ENCODE measurements at places on chromosomes 7 and 10. TPM values are rescaled to one million over a fixed set of nuclear protein-coding genes. Genes with fewer than 3 reads are reported as not detected.

DNA sequence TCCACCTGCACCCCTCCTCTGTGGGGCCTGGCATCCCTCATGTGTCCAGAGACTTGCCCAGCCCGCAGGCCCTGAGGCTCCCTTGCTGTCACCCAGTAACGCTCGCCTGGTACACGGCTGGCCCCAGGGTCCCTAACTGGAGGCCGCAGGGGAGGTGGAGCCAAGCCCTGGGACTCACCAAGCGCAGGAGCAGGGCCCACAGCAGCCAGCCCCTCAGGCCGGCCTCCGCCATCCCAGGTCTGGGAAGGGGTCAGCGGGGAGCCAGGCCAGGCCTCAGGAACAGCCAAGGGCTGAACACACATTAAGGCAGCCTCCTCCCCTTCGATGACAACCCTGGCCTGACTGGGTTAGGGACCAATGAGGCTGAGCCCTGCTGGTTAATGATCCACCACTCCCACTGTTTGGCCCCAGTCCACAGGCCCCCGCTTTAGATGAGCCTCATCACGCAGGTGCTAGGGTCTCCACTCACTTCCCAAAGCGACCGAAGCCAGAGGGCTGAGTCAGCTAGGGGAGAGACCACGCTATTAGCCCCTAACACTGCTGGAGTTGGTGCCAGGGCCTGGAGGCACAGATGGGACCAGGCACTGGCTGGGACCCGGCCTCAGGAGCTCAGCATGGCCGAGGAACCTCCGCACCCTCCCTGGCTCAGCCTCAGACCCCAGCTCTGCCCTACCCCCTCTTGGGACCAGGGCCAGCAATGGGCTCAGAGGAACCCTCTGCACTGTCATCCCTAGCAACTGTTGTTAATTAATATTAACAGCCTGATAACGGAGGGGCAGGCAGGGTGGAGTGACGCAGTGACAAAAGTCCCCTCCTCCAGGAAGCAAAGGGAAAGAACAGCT, at the start of gene NPC1L1:
Gene NPC1L1, minus strand, starts transcription at position 303 of the 842 bp plus-strand sequence. Its CDS starts 71 bp downstream, at position 232.
- DNase-seq = no peak

- peak; percentile 67 for DNase-seq
Observed at GRCh38 chr10:79904671-79905321, 44.1 kb downstream of the SFTPD start.

DNA sequence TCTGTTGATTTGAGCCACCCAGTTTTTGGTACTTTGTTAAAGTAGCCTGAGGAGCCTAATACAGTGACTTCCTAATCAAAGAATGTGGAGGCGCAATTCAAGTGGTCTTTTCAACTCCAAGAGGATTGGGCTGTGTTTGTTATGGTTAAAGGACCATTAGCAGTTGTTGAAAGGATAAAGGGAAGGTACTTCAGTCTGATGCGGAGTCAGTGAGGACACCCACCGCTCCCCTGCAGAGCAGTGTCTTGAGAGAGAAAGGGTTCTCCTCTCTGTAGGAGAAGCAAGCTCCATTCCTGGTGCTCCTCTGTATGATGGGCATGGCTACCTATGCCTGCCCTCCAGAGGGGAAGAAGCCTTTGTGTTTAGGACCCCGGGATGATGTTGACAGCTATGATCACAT, 590.6 kb upstream of the C7orf33 start:
- DNase-seq = no peak

CLRN3 gene
- not detected for total RNA-seq

OR2A12 gene
- total RNA-seq = not detected

Data from HFFc6 (cell line).